ENCODE measurements at places on chromosomes 12 and 14.

GRCh38 chr14:44530475-44530874 lies 23.4 kb upstream of the FSCB start:
- no peak for DNase-seq

DNA sequence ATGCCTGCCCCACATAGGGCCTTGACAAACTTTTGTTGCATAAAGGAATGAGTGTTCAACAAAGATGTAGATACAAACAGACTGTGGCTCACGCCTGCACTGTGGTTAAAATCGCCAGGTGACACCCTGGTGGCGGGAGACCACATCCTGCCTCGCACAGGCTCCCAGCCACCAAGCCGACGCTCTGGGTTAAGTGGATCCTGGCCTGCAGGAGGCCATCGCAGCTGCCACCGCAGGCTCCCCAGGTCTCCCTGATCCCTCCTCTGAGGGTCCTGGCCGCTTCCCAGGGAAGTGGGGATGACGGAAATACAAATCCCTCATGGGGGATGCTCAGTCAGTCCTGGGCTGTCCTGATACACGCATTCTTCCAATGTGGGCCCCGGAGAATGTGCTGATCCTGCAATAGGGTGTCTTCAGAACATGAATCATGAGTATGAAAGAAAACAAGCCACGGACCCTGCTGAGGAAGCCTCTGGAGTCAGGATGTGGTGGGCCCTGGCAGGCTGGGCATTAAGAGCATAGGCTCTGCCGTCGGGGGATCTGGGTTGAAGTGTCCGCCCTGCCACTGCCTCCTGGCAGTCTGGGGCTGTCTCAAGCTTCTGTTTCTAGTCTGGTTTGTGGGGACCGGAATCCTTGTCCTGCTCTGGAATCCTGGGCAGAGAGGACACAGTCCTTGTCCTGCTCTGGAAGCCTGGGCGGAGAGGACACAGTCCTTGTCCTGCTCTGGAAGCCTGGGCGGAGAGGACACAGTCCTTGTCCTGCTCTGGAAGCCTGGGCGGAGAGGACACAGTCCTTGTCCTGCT lies 53.5 kb upstream of the BEGAIN start:
- DNase-seq = no peak

DNA sequence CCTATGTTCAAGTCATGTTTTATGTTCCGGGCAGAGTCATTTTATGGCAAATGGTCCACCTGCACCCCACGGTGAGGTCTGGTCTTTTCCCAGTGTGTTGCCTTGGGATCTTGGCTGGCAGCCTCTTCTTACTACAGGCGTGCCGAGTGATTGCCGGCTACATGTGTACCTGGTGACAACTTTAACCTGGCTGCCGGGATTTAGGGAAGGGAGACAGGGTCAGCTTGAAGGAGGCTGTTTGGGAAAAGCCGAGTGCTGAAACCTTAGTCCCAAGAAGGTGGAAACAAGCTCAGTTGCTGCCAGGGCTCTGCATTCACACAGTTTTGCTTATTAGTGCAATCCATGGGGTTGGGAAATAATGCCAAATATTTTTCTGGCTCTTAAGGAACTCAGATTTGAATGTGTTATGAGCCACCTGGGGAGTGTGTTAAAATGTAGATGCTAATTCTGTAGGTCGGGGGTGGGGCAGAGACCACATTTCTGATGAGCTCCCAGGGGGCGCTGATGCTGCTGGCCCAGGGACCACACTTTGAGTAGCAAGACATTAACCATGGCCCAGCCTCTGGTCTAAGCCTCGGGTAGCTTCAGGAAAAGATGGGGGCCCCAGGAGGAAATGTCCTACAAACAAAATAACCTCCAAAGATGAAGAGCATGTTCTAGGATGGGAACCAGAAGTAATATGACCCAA lies 179.6 kb downstream of the TBX5 start:
- no peak for DNase-seq

GRCh38 chr14:20681348-20682126 lies 2.8 kb upstream of the RNASE4 start:
- DNase-seq = peak; percentile 59

DNA sequence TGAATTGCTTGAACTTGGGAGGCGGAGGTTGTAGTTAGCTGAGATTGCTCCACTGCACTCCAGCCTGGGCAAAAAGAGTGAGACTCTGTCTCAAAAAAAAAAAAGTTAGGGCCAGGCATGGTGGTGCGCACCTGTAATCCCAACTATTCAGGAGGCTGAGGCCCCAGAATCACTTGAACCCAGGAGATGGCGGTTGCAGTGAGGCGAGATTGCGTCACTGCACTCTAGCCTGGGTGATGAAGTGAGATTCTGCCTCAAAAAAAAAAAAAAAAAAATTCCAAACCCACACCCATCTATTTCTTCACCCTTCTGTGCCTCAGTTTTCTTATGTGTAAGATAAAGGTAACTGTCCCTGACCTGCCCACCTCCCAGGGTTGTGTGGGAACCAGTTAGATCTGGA lies 11.0 kb upstream of the MLXIP start:
- DNase-seq = no peak

GRCh38 chr14:101881426-101881825 lies 82.9 kb upstream of the DYNC1H1 start:
- DNase-seq = no peak

DNA sequence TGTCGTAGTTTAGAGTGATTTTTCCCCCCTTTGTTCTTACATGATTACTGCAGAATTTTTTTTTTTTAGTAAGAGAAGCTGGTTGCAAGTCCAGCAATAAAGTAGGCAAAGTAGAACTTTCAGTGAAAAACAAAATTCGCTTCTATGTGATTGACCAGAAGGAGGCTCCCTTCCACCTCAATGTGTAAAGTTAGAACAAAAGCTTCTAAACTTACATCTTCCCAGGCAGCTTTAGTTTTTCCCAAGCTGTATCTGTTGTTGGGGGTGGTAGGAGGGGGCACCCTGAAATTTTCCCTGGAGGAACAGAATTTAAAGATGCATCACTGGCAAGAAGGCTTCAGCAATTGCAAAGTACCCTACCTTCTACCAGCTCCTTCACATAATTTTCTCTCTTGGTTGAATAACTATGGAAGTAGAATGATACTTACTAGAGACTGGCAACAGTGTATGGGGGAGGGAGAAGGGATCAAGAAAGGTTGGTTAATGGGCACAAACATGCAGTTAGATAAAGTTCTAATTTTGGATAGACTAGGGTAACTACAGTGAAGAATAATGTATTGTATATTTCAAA lies 87.3 kb upstream of the E2F7 start:
- DNase-seq = no peak

GRCh38 chr12:105993766-105994555 lies 144.8 kb downstream of the NUAK1 start:
- no peak for DNase-seq

GRCh38 chr12:105864901-105865300 lies 273.9 kb downstream of the NUAK1 start:
- DNase-seq = no peak

GRCh38 chr12:51533799-51534198 lies 57.2 kb upstream of the SCN8A start:
- no peak for DNase-seq

- no peak for DNase-seq
Observed at GRCh38 chr12:76706101-76706500, 57.8 kb upstream of the ZDHHC17 start.

DNA sequence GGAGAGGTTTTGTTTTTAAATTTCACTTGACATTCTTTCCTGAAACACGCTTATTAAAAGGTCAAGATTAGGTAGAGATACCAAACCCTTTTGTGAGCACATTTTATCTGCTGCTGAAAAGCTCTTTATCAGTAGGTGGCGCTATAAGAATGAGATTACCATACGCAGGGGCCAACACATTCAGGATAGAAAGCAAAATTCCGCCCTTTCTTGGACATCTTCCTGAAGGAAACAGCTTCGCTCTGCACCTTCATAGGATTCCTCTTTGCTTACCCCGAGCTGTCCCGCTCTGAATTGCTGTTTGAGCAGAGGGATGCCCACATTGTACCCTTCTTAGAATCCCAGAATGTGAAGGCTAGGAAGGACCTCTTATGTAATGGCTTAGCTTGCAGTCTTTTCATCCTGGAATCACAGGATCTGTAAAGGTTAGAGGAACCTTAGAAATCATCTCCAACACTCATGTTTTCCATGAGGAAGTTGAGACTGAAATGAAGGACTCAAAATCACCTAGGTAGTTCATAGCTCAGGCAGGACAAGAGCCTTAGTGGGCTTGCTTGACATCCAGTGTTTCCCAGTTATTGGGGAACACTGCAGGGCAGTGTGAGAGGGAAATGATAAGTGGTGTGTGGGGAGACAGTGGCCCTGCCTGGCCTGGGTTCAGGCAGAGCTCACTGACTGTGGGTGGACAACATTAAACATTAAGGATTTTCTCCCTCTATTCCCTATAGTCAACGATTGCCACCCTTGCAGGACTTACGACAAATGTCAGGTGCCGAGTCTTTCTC lies 38.7 kb upstream of the CRY1 start:
- peak; percentile 74 for DNase-seq

- no peak for DNase-seq
Observed at GRCh38 chr12:111643427-111643826, 42.3 kb downstream of the BRAP start.

- no peak for DNase-seq
Observed at GRCh38 chr12:111975161-111975931, 37.6 kb downstream of the TMEM116 start.

DNA sequence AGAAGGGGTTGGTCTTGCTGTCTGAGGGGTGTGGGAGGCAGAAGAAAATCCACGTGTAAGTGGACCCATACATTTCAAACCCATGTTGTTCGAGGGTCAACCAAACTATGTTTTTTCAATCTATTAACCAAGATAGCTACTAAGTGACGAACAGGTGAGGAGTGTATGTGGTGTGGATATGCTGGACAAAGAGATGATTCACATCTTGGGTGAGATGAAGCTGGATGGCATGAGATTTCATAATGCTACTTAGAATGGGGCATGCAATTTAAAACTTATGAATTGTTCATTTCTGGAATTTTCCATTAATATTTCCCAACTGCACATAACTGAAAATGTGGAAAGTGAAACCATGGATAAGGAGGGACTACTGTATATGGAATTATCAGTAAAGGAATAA lies 17.9 kb upstream of the KTN1 start:
- no peak for DNase-seq

DNA sequence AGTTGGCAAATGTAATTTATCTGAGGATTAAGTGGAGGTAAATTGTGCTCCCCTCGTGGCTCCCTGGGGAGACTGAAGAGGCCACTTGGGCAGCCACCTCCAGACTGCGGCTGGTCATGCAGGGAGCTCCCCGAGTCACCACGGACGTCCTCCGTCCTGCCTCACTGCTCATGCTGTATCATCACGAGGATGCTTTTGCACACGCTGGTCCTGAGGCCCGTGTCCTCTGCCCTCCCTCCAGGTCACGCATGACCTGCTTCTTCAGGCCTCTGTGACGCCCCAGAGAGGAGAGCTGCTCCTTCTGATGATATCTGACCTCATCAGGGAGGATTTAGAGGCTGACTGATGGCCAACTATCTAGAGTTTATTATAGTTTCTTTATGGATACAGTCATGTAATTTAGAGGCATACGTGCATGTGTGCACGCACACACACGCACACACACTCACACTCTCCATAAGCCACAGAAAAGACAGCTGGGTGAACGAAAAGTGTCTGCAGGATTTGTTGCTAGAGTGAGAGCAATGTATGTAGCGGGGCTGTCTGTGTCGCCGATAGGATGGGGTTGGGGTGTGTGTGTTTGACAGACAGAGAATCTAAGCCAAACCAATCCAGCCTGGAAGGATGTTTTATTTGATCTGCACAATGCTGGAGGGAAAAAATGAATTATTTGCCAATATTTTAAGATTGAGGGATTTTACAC lies 160.0 kb downstream of the ADGRD1 start:
- DNase-seq = peak; percentile 71

- DNase-seq = no peak
Observed at GRCh38 chr12:99911081-99911480, 73.7 kb downstream of the ANKS1B start.

- DNase-seq = peak; percentile 13
Observed at GRCh38 chr12:79407671-79408622, 282.8 kb downstream of the PAWR start.

- DNase-seq = no peak
Observed at GRCh38 chr12:107080299-107080698, 13.1 kb downstream of the CRY1 start.

DNA sequence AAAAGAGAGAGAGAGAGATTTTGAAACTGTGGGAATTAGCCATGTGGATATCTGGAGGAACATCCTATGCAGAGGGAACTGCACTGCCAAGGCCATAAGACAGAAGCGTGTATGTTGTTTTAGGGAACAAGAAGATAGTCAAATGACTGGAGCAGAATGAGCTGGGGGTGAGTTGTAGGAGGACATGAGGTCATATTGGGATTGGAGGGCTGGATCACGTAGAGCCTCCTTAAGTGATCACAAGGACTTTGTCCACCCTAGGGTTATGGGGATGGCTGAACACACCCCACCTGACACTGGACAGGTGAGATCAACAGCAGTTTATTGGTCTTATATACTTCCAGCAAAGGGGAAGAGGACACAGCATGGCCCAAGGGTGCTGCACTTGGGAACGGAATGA lies 8.2 kb upstream of the CGRRF1 start:
- no peak for DNase-seq

DNA sequence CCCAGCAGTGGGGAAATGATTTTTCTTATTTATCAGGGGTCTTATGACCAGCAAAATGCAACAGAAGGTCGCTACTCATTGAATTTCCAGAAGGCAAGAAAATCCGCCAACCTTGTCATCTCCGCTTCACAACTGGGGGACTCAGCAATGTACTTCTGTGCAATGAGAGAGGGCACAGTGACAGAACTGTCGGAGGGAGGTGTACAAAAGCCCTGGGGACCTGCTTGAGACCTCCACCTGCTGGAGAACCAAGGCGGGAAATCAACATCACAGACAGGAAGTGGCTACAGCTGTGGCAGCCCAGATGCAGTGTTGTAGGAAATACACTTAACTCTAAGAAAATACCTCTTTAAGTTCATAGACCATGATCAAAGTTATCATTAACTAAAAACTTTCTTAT lies 250.9 kb upstream of the OR4E1 start:
- DNase-seq = no peak

DNA sequence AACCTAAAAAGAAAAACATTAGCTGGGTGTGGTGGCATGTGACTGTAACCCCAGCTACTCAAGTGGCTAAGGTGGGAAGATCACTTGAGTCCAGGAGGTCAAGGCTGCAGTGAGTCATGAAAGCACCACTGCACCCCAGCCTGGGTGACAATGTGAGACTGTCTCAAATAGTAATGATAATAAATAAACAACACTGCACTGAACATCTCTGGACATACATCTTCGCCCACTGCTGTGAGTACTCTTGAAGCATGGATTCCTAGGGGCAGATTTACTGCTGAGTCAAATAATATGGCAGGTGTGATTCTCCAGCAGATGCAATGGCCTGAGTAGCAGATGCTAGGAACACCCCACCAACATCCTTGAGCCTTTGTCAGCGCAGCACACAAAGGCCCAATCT lies 23.6 kb downstream of the ABCB9 start:
- DNase-seq = no peak
